T-cell (primary cell): ENCODE measurements at places on chromosomes 6 and 20. TPM values are rescaled to one million over a fixed set of nuclear protein-coding genes. Genes with fewer than 3 reads are reported as not detected.

DNA sequence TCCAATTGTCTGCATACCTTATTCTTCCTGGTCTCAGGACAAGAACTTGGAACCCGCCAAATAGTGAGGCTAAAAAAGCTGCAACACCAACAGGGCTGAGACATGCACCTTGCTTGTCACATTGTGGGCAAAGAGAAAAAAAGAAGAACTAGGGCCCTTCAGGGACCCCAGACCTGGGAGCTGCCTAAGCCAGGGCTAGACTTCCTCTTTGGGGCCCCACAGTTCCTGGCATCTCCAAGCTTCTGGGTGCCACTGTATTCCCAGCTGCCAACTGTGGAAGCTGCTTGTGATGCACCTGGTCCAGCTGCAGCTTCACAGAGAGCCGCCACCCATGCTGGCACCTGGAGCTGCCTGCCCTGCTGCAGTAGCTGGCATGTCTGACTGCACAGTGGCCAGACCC lies 370.6 kb downstream of the CD83 start:
- H3K27ac ChIP-seq, result no peak overlapping the region
- peaks cover 2% of the 10 kb centered on the region for H3K4me1 ChIP-seq
- no peak for DNase-seq
- H3K27me3 ChIP-seq, result no peaks in the 10 kb centered on the region
- no peak overlapping the region for H3K4me3 ChIP-seq
- H3K36me3 ChIP-seq, result no peaks in the 10 kb centered on the region

- no peaks in the 10 kb centered on the region for H3K4me1 ChIP-seq
- no peak for DNase-seq
- H3K27ac ChIP-seq, result no peak overlapping the region
- no peak overlapping the region for H3K4me3 ChIP-seq
- no peaks in the 10 kb centered on the region for H3K36me3 ChIP-seq
Measured at GRCh38 chr6:20085817-20086216, 126.5 kb downstream of the MBOAT1 start.

DNA sequence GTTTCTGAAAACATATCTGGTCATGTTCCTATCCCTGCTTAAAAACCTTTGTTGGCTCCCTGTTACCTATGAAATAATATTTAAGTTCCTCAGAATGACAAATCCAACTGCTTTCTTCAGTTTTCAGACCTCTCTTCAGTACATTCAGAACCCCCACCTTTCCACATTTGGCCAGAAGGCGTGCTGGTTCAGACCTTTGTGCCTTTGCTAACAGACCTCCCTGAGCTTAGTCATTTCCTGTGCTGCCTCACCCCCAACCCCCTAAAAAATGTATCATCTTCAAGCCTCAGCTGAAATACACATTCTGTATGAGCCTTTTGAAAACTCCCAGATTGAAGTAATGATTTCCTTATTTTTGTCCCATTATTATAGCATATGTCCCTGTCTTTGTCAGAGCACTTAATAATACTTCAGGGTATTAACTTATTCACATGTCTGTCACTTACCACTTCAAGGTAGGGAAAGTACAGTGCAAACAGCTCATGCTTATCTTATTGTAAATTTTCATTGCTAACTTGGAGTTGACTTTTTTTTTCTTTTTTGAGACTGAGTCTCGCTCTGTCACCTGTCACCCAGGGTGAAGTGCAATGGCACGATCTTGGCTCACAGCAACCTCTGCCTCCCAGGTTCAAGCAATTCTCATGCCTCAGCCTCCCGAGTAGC lies 19.7 kb downstream of the FAM217A start:
- peaks cover 3% of the 10 kb centered on the region for H3K4me1 ChIP-seq
- no peaks in the 10 kb centered on the region for H3K27me3 ChIP-seq
- peaks cover 73% of the 10 kb centered on the region for H3K36me3 ChIP-seq
- H3K27ac ChIP-seq, result peak overlapping the region; percentile 48

DNA sequence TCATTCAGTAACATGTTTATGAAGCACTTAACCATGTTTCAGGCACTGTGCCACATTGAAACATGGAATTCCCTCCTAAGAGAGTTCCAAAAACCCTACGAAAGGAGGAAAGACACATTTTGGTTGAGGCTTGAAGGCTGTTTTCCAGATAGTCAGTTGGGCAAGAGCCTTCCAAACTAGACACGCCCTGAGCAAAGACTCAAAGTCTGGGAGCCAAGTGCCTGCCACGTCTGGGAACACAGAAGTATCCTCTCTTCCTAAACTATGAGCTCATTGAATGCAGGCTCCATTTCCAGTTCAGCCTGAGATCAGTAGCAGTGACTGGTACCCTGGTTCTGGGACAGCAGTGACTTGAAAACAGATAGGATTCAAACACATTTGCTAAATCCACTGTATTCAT lies 74.5 kb upstream of the FAM8A1 start:
- no peaks in the 10 kb centered on the region for H3K27me3 ChIP-seq
- H3K36me3 ChIP-seq, result no peaks in the 10 kb centered on the region
- no peak for DNase-seq

- H3K27ac ChIP-seq, result no peak overlapping the region
- peaks cover 15% of the 10 kb centered on the region for H3K4me1 ChIP-seq
- DNase-seq, result peak; percentile 2
- H3K4me3 ChIP-seq, result peak overlapping the region; percentile 98
Measured at GRCh38 chr6:12957321-12958051, 240.9 kb downstream of the PHACTR1 start.

The JPH2 gene
- 0.09 TPM for total RNA-seq

The IPCEF1 gene
- 132 TPM for total RNA-seq

The OR2H1 gene
- not detected for total RNA-seq

DNA sequence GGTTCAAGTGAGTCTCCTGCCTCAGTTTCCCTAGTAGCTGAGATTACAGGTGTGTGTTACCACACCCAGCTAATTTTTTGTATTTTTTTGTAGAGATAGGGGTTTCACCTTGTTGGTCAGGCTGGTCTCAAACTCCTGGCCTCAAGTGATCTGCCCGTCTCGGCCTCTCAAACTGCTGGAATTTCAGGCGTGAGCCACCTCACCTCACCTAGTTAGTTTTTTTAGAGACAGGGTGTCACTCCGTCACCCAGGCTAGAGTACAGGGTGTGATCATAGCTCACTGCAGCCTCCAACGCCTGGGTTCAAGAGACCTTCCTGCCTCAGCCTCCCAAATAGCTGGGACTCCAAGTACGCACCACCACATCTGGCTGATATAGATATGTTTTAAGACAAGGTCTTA lies 22.9 kb downstream of the SYTL3 start:
- DNase-seq, result no peak
- no peaks in the 10 kb centered on the region for H3K4me1 ChIP-seq
- H3K27me3 ChIP-seq, result no peaks in the 10 kb centered on the region
- no peak overlapping the region for H3K27ac ChIP-seq

The SLC32A1 gene
- total RNA-seq, result not detected

The SLC12A5 gene
- total RNA-seq, result 0.05 TPM

The SCUBE3 gene
- total RNA-seq, result 0.14 TPM

DNA sequence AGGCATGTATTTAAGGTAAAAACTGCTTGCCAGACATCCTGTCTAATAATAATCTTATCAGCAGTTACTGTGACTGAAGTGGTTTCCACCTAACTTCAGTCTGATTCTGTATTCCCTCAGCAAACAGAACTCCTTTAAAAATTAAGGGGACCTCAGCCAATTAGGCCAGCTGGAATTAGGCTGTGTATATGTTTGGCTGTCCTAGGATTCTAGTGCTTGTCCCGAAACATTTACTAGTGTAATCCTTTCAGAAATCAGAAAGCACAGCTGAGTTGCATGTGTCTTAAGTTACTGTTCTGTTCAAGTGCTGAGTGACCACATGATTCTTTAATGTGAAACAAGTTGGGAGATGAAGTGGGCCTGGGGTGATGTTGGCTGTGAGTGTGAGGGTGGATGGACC lies 120.9 kb upstream of the SUPT3H start:
- DNase-seq, result no peak
- H3K4me1 ChIP-seq, result peaks cover 51% of the 10 kb centered on the region
- no peak overlapping the region for H3K4me3 ChIP-seq
- H3K27ac ChIP-seq, result no peak overlapping the region
- H3K27me3 ChIP-seq, result no peaks in the 10 kb centered on the region

- no peak overlapping the region for H3K4me3 ChIP-seq
- no peaks in the 10 kb centered on the region for H3K4me1 ChIP-seq
- H3K27me3 ChIP-seq, result no peaks in the 10 kb centered on the region
- no peak for DNase-seq
- peaks cover 26% of the 10 kb centered on the region for H3K36me3 ChIP-seq
- H3K27ac ChIP-seq, result no peak overlapping the region
Measured at GRCh38 chr6:84137989-84138575, 89.4 kb downstream of the CEP162 start.

DNA sequence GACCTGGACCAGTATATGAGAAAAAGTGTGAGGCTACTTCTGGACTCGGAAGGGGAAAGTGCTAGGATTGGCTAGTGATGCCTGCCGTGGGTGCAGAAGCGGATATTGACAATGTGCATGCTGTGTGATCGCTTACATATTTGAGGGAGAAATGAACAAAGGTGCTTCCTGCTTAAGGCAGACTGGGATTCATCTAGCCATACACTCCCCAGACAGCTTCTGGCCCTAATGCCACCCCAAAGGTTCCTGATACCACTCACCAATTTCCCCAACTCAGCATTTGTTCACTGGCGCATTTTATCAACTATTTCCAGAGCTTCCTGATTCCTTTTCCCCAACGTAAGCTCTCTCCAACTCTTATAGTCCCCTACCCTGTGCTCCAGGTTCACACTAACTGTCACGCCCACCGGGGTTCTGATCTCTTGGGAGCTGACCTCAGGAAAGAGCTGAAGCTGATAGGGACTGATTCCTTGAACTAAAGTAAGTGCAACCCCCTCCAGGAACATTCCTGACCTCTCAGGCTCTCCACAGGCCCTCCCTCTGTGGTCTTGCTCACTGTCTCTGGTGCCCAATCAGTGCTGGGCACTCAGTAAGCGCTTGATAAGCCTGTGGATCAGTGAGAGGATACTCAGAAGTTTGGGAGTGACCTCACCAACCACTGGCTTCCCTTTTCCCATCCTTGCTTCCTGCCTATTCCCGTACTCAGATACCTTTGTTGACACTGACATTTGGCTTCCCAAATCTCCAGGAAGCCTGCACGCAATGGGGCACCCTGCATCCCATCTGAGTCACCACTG lies 73.3 kb downstream of the MRPL14 start:
- H3K4me1 ChIP-seq, result no peaks in the 10 kb centered on the region
- H3K4me3 ChIP-seq, result no peak overlapping the region
- H3K27me3 ChIP-seq, result no peaks in the 10 kb centered on the region
- H3K36me3 ChIP-seq, result no peaks in the 10 kb centered on the region
- DNase-seq, result no peak
- no peak overlapping the region for H3K27ac ChIP-seq

DNA sequence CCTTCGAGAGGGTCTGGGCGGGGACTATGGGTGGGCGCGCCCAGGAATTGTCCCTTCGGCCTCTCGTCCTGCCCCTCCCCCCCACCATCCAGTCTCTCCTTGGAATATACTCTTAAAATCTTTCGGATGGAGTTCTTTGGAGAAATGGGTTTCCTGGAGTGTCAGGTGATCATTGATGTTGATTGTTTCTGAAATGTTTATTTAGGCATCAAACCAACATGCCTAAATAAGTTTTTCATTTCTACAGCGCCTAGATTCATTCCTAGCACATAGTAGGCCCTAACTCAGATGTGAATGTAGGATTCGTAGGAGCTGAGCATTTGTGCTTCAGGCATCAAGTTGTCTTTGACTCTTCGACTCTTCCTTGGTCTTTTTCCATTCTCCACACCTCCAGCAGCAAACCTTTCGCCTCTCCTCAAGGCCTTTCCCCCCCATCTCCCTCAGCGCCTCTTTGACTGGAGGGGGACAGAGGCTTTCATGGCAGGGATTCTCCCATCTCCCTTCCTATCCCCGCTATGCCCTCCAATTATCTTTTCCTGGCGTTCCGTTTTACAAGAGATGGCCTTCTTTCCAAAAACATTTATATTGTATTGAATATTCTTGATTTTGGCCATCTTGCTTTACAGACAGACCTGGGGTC lies 610 bp downstream of the CASP8AP2 start:
- H3K4me3 ChIP-seq, result peak overlapping the region; percentile 93
- no peak for DNase-seq
- H3K36me3 ChIP-seq, result no peaks in the 10 kb centered on the region
- peak overlapping the region; percentile 56 for H3K27ac ChIP-seq
- H3K4me1 ChIP-seq, result peaks cover 36% of the 10 kb centered on the region

GRCh38 chr6:55182016-55182650 lies 7.8 kb downstream of the HCRTR2 start:
- no peak overlapping the region for H3K27ac ChIP-seq
- H3K27me3 ChIP-seq, result no peaks in the 10 kb centered on the region
- no peak for DNase-seq
- no peaks in the 10 kb centered on the region for H3K36me3 ChIP-seq

- peaks cover 26% of the 10 kb centered on the region for H3K36me3 ChIP-seq
- no peaks in the 10 kb centered on the region for H3K4me1 ChIP-seq
- DNase-seq, result no peak
- no peak overlapping the region for H3K27ac ChIP-seq
- no peak overlapping the region for H3K4me3 ChIP-seq
Measured at GRCh38 chr6:38117281-38117680, 297.8 kb downstream of the ZFAND3 start.

DNA sequence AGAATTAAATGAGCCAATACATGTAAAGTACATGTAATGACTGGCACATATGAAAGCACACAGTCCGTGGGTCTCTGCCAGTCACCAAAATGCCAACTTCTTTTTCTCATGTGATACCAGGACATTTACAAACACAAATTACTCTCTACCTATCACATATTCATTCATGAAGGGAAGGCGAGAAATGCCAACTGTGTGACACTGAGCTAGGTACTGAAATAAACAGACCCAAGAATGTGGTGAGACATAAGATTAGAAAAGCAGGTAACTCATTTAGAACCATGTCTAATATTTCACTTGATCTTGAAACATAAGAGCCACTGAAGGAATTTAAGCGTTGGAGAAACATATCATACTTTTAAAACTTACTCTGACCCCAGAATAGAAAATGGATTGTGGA lies 41.4 kb downstream of the HBS1L start:
- H3K27me3 ChIP-seq, result no peaks in the 10 kb centered on the region
- no peak overlapping the region for H3K4me3 ChIP-seq
- peaks cover 23% of the 10 kb centered on the region for H3K4me1 ChIP-seq
- no peak for DNase-seq
- H3K36me3 ChIP-seq, result no peaks in the 10 kb centered on the region
- peak overlapping the region; percentile 50 for H3K27ac ChIP-seq

DNA sequence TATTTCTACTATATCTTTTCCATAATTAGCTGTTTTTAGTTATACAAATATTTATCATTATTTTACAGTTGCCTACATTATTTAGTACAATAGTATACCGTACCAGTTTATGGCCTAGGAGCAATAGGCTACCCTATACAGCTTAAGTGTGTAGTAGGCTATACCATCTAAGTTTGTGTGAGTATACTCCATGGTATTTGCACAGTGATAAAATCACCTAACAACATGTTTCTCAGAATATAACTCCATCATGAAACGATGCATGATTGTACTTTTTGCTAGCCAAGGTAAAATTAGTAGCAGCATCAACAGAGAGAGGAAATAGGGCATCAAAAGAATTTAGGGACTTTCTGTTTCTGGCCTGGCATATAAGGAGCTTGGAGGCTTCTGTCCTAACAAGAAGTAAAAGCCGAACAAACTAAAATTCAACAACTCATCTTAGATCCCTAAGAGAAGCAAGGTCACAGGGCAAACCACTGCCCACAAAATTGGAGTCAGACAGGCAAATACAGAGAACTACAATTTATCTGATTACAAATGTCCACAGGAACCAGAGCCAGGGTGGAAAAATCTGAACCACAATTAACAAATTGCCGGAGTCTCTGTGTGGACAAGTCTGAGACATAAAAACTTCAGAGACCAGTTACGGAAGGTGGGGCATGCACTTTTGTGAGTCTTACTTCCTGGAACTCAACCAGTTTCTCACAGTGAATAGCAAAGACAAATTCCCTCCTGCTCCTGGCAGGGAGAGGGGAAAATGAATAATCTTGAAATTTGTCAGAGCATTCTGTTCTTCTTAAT lies 671.4 kb downstream of the RFPL4B start:
- H3K4me3 ChIP-seq, result no peak overlapping the region
- H3K27me3 ChIP-seq, result no peaks in the 10 kb centered on the region
- DNase-seq, result no peak
- H3K36me3 ChIP-seq, result no peaks in the 10 kb centered on the region
- H3K4me1 ChIP-seq, result no peaks in the 10 kb centered on the region

The SF3B5 gene
- 125 TPM for total RNA-seq

The RAET1L gene
- total RNA-seq, result not detected
